Right forelimb (tissue), 1 donor: ENCODE measurements at places on chromosomes 5 and 9.

DNA sequence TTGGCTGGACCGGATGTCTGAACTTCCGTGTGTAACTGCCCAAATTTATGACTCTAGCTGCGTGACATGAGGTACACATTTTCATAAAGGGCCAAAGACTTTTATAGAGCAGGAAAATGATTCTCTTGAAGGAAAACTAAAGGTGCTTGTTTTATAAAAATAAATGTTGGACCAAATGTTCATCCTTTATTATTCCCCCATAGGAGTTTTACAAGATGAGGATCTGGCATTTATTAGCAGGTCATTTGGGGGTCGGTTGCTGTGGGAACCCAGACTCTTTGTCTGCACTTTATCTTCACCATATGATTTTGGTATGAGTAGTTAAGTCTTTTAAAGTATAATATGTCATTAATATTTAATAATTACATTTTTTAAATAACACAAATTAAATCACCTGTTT lies 571.2 kb downstream of the EFNA5 start:
- no peak for DNase-seq

DNA sequence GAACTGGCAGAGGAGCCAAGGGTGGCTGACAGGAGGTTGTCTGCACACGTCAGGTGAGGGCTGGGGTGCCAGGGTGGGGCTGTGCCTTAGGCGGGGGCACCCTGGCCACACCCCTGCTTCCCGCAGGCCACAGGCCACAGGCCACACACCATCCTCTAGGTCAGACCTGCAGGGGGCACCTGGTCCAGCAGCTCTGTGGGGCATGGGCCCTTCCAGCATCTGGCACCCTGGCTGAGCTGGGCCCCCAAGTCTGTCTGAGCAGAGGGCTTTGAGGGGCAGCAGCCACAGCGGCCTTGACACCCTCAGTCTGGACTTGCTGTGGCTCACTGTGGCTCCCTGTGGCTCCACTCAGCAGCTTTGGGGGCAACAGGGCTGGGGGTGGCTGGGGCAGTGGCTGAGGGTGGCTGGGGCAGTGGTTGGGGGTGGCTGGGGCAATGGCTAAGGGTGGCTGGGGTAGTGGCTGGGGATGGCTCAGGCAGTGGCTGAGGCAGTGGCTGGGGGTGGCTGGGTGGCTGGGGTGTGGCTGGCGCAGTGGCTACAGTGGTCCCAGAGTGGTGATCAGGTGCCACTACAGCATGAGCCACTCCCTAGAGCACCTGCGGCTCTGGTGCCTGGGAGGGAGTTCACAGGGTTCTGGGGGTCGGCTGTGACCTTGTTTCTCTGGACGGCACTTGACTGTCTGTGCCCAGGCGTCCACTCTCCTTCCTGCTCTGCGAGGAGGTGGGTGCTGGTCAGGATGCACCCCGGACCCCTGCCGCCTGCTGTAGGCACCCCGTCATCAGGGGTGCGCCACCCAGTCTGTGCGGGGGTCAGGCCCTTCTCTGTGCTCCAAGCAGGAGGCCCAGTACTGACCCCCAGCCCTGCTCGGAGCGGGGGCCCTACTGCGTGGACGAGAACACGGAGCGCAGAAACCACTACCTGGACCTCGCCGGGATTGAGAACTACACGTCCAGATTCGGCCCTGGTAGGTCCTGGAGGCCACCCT lies 27.1 kb downstream of the NKD2 start:
- DNase-seq: no peak

DNA sequence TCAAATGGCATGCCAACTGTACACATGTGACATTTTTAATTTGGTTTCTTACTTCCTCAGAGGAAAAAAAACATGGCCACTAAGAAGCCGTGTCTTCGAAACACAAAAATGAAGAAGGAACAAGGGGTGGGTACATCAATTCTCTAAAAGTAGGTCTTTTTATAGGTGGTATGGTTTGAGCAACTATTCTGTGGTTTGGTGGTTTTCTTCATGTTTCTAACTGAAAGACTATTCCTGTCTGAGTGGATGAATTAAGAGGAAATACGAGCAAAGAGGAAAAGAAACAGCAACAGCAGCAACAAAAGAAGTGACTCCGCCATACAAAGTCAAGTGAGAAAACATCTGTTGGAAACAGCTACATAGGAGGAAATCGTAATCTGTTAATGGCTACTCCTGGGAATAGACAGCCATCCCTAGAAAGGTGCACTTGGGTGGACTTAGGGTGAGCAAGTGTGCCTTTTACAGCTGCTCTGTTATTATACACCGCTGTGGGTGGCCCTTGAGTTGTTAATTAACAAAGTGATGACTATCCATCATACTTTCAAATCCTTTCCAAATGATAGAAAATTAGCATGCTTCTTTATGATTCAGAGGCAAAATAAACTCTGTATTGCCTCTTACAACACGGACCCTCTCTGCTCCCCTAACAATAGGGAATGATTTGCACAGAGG lies 575.8 kb downstream of the TLE1 start:
- no peak for DNase-seq

GRCh38 chr9:107571148-107571547 lies 81.6 kb upstream of the KLF4 start:
- DNase-seq: no peak

DNA sequence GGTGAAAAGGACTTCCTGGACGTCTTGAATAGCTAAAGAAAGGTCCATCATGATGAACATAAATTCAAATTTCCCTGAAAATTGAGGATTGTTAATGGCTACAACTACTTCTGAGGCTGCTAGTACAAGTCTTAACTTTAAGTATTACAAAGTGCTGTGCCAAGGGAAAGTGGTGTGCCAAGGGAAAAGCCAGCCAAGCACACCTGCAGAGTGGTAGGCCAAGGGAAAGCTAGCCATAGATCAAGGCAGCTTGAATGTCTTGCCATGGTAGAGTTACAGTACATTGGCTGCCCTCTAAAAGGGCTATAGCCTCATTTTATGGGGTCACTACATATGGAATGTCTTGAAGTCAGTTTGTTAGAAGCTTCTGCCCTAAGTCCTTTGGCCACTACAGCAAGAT lies 64.2 kb downstream of the SPEF2 start:
- DNase-seq: no peak

- no peak for DNase-seq
Observed at GRCh38 chr5:143311955-143312354, 91.5 kb downstream of the NR3C1 start.

GRCh38 chr9:75648034-75648433 lies 242.4 kb upstream of the PCSK5 start:
- no peak for DNase-seq

DNA sequence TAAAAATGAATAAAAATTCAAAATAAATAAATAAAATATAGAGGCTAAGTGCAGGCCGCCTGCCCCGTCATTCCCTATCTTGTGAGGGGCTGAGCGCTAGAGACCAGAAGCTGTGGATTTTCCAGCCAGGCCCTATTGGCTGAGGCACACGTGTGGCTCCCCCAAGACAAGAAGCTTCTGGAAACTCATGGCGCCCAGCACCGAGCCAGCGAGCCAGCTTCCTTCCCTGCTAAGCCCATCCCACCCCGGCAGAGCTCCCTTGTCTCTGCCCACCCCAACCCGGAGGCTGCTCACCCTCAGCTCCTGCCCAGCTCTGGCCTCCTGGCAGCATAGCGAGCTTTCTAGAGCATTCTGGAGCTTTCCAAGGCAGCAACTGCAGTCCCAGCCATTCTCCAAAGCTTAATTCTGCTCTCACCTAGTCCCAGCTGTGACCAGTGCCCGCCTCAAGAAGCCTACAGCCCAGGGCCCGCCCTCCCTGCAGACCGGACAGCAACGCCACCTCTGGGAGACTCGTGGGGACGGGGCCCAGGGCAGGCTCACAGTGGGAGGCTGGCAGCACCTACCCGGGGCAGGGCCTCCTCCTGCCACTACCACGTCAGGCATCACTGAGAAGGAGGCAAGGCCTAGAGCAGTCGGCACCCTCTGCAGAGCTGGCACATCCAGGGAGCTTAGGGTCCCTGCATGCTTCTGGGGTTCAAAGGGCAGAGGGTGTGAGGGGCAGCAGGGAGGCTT lies 23.2 kb upstream of the TMEM250 start:
- no peak for DNase-seq

DNA sequence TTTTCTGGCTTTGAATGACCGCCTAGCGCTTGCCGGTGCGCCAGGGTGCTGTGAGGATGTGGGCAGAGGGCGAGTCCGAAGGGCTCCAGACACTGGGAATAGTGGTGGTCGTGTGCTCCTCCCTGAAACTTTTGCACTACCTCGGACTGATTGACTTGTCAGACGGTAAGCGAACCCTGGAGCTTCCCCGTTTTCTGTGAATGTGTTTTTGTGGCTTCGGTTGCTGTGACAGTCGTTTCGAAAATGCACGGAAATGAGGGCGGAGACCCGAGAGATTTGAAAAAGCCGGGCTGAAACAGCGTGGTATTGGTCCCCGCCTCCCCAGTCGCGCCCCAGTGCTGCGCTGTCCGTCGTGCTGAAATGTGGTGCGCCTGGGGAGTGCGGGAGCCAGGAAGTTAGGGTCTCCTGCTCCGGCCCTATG lies 102.5 kb upstream of the GABRP start:
- DNase-seq: peak; percentile 70

- no peak for DNase-seq
Observed at GRCh38 chr9:124877021-124877782, 15.3 kb downstream of the ARPC5L start.

- DNase-seq: no peak
Observed at GRCh38 chr9:132328580-132328979, 26.2 kb downstream of the SETX start.
